ENCODE measurements at places on chromosomes 13 and 19.

GRCh38 chr13:99374994-99375737, 68.0 kb upstream of the GPR183 start:
- DNase-seq: no peak

DNA sequence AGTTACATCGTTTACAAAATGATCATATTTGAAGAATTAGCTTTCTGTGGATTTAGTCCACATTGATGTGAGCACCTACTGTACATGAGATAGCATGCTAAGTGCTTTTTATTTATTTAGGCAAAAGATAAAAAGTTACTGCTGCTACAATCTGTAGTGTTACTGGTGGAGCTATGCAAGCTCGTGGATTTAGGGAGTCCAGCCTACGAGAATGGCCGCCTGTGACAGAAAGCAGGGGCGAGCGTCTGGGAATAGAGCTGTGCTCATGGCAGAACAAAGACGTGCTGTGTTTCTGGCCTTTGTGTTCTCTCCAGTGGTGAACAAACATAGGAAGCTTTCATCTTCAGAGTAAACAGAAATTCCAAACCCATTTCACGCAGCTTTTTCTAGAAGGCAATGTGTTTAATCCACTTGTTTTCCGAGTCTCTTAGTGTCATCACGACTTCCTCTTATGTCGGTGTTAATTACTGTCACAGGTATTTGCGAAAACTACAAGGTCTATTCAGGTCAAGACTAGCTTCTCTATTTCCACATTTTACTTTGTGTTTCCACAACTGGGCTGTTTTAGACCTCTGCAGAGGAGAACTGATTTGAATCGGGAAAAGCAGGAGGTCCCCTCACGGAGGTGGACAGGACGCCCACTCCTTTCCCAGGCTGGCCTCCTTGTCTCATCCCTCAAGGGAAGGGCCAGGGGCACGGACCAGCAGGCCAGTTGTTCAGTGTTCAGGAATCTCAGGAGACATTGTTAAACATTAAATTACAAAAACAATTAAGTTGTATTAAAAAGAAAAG, 67.3 kb downstream of the ATP11A start:
- no peak for DNase-seq

- peak; percentile 36 for DNase-seq
Measured at GRCh38 chr13:23794267-23795161, 94.7 kb downstream of the MIPEP start.

- no peak for DNase-seq
Measured at GRCh38 chr13:101892296-101892695, 439.8 kb downstream of the ITGBL1 start.

- DNase-seq: no peak
Measured at GRCh38 chr19:17526922-17527321, 15.5 kb downstream of the PGLS start.

- no peak for DNase-seq
Measured at GRCh38 chr13:94006296-94006695, 473.2 kb downstream of the DCT start.

- DNase-seq: no peak
Measured at GRCh38 chr19:45508417-45508860, 1.2 kb downstream of the VASP start.

- no peak for DNase-seq
Measured at GRCh38 chr13:97976610-97977521, 23.4 kb downstream of the IPO5 start.

- DNase-seq: no peak
Measured at GRCh38 chr13:42137856-42138537, 89.5 kb downstream of the DGKH start.

DNA sequence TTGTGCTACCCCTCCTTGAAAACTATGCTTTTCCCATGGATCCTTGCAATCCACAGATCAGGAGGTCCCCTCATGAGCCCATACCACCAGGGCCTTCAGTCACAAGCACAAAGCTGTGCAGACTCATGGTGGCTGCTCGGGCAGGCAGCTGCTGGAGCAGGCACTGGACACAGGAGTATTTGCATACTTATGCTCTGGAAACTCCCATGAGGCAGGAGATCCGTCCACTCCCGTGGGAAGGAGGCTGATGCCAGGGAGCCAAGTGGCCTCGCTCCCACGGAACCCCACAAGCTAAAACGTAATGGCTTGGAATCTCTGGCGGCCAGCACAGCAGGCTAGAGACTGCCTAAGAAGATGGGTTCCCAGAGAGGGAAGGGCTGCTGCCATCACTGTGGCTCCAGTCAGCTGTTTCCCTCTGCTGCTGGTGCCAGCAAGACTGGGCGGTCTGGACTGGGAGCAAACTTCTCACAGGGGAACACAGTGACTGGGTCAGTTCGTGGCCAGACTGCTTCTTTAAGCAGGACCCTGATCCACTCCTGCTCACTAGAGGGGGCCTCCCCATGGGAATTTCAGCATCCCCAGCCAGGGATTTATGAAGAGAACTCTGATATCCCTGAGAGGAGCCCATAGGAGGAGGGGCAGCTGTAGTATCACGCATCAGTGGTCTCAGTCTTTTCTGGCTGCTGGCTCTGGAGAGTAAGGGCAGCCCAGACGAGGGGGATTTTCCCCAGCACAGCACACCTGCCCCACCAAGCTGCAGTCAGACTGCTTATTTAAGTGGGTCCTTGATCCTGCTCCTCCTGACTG, 370.3 kb upstream of the ATXN8OS start:
- DNase-seq: no peak

DNA sequence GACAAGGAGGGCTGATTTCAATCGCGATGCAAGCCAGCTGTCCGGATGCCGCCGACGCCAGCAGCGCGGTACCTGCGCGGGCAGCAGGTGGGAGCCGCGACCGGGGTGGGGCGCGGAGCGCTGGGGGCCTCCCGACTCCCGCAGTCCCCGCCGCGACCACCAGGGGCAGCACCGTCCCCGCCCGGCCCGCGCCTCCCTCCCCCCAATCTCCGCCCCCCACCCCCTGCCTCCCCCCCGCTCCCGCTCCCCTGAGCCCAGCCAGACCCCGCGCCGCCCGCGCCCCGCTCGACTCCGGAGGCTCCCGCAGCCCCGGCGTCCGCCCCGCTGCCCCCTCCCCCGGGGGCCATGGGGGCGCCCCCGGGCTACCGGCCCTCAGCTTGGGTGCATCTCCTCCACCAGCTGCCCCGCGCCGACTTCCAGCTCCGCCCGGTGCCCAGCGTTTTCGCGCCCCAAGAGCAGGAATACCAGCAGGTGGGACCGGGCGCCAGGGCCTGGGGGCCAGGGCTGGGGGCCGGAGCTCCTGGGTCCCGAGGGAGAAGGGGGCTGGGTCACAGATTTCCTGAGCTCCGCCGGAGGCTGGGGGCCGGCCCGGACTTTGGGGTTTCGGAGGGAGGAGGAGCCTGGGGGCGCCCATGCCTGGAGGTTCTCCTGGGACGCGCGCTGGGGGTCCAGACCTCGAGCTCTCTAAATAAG, at the start of gene TTYH1:
TTYH1 (plus strand) TSS at position 257 of the 693 bp plus-strand sequence; CDS start at position 346, 89 bp downstream.
- DNase-seq: no peak

GRCh38 chr13:48475230-48475629, 57.6 kb downstream of the RCBTB2 start:
- no peak for DNase-seq

GRCh38 chr13:38602266-38602665, 84.6 kb upstream of the FREM2 start:
- DNase-seq: no peak

DNA sequence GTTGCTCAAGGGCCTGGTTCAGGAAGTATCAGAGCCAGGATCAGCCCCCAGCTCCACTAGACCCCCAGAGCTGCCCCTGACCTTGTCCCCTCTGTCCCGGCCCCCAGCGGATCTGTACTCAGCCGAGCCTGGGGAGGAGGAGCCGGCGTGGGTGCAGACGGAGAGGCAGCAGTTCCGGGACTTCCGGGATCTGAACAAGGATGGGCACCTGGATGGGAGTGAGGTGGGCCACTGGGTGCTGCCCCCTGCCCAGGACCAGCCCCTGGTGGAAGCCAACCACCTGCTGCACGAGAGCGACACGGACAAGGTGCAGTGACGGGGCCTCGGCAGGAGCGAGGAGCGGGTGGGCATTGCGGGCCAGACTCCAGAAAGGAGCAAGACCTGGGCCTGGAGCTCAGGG, 14.6 kb downstream of the RCN3 start:
- no peak for DNase-seq

GRCh38 chr19:2461751-2462634, 5.2 kb upstream of the LMNB2 start:
- DNase-seq: no peak

DNA sequence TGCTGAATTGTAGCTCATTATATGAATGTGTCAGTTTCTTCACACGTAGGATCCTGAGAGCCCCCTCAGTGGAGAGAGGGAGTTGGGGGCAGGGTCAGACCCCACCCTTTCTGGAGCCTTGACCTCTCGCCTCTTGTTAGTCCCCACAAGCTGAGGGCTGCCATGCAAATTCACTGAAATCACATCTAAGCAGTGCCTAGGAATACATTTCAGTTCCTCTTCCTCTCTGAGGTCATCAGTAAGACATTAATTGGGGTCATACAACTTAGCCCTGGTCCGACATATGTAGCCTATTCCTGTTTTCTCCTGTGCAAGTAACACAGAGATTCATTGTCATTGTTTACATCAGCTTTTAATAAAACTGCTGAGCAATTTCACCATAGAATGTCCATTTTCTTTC, 30.0 kb downstream of the MYO9B start:
- DNase-seq: no peak

GRCh38 chr19:10568062-10568825, 535 bp downstream of the CDKN2D start:
- no peak for DNase-seq

DNA sequence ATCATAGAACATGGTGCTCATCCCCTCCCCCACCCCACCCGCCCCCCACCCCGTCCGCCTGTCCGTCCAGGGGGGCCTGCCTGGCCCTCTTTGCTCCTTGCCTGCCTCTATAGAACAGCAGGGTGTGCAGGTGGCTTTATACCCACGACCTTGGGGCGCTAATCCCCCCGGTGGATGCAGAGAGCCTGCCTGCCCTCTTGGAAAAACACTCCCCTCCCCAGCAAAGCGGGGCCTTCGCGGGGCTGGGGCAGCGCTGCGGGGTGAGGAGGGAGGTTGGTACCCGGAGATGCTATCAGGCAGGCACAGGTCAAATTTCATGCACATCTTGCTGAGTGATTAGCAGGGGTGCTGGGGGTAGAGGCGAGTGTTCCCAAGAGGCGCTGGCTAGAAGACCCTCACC, 21.9 kb downstream of the RFX1 start:
- no peak for DNase-seq

DNA sequence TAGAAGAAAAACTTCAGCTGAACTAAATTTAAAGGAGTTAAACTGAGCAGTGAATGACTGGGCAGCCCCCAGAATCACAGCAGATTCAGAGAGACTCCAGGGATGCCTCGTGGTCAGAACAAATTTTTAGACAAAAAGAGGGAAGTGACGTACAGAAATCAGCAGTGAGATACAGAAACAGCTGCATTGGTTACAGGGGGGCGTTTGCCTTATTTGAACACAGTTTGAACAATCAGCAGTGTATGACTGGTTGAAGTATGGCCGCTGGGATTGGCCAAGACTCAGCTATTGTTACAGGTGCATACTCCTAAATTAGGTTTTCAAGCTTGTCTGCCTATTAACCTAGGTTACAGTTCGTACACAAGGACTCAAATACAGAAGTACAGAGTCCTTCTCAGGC, 2.2 kb upstream of the SPRYD7 start:
- DNase-seq: no peak

DNA sequence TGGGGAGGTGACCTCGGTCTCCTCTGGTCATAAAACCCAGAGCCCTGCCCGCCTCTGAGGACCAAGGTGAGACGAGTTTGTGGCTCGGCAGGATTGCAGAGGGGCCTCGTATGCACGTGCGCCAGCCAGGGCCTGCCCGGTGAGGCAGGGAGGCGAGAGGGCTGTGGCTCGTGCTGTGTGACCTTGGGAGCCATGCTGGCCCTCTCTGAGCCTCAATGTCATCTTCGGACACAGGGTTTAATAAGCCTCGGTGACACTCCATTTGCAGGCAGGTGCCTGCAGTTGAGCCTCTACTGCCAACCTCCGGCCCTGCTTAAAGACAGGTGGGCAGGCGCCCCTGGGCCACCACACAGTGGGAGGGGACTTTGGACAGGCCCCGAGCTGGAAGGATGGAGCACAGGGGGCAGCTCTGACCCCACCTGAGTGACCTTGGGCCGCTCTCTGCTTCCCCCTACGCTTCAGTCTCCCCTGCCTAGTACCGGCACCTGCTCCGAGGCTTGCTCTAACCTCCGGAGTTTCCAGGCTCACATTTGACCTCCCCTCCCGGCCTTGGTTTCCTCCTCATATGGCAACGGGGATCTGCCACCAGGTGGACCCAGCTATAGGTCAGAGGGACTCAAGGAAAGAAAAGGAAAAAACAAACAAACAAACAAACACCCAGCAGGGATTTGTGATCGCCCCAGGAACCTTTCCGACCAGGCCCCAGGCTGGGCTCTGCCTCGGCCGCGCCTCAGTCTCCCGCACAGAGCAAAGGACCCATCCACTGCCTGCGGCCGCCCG, 3.1 kb downstream of the ZBTB7A start:
- no peak for DNase-seq

GRCh38 chr19:34319230-34319585, 45.8 kb upstream of the GPI start:
- DNase-seq: no peak

GRCh38 chr13:41707194-41707821, 250.0 kb downstream of the RGCC start:
- no peak for DNase-seq

- no peak for DNase-seq
Measured at GRCh38 chr13:102972191-102972590, 94.0 kb downstream of the SLC10A2 start.

DNA sequence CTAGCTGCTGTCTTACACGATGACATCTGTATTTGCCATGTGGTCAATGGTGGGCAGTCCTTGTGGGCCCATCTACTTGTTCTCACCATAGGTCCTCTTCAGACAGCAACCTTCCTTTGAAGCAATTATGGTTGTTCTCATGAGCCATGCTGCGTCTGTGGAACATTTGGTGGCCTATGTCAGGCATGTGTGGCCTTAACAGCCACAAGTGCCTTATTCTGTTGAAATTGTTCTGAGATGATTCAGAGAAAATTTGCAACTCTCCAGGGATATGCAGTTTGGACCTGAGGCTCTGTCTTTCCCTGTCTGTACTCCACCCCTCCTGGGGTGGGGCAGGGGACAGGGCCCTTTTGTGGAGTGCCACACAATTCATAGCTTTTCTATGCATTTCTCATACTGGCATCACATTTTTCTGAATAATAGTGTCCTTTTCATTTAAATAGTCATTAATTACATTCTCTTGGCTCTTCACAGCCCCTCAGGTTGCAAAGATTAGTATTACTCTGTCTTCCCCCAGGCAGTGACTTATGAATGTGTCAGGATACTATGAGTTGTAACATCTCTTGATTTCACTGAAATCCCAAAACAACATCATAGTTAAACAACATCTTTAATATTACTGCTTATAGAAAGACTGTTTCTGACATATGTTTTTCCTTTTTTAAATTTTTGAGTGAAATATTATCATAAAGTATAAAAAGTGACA, 102.1 kb downstream of the ITGBL1 start:
- DNase-seq: no peak

- DNase-seq: no peak
Measured at GRCh38 chr13:100881291-100881864, 206.8 kb upstream of the TMTC4 start.

GRCh38 chr13:49220856-49221589, 885 bp downstream of the MLNR start:
- no peak for DNase-seq

GRCh38 chr13:98598043-98598442, 21.1 kb upstream of the STK24 start:
- DNase-seq: no peak
